ENCODE measurements at places on chromosomes 2 and 18.

GRCh38 chr2:108621687-108622681 lies 87.7 kb downstream of the LIMS1 start:
- DNase-seq = no peak

DNA sequence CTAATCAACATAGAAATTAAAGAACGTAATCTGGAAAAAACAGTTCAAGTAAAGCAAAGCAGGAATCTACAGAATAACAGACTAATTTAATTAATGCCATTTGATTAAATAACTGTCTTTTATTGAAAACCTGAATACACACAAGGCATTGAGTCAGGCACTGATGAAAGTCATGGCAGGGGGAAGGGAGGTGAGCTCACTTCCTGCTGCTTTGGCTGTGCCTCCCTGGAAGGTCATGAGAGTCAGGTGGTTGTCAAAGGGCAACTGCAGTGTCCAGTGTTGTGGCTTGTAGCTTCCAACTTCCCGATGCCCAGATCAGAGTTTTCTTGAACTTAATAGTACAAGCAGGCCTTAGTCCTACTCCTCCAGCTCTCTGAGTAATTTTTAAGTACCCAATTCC lies 180.9 kb downstream of the PID1 start:
- DNase-seq = no peak

DNA sequence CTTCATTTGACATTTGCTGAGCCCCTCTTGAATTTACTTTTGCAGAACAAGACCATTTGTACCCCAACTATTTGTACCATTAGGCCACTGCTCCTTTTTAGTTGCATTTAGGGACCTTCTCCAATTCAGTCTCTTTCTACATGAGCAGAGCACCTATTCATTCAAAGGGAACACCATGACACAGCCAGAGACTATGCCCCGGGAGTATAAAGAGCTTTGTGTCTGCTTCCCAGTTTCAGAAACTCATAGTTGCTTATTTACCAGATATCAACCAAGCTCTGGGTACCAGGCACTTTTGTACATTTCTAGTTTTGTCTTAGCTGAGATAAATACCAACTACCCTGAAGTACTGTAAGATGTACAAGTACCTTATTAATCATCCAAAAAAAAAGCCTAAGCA lies 269.1 kb upstream of the SIX3 start:
- no peak for DNase-seq

- DNase-seq = no peak
Observed at GRCh38 chr2:238848976-238849853, 1.3 kb downstream of the TWIST2 start.

- DNase-seq = no peak
Observed at GRCh38 chr2:111019381-111019780, 101.3 kb upstream of the BCL2L11 start.

- no peak for DNase-seq
Observed at GRCh38 chr2:198065322-198065721, 260.9 kb downstream of the PLCL1 start.

Measured in nucleus accumbens (tissue), 56 donors.